ENCODE measurements at places on chromosomes 7 and 10.
A peak's percentile ranks its signal among the peaks of the same experiment; 100 is the strongest.

GRCh38 chr10:119350502-119351097 lies 143.2 kb downstream of the GRK5 start:
- no peak for DNase-seq

- no peak for DNase-seq
Observed at GRCh38 chr10:110419265-110419664, 78.4 kb upstream of the DUSP5 start.

DNA sequence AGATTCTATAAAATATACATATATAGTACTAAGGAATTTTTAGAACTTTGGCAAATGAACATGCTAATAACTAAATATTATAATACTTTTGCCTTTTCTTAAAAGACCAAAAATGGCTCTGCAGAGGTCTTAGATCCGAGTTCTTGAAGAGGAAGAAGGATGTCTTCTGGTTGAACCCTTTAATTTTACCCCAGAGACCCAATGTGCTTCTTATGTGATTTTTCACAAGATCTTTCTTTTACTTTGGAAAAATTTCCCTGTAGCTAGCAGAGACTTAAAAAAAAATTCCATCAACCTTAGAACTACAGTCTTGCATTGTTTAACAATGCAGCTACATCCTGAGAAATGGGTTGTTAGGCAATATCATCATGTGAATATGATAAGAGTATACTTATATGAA lies 663.2 kb downstream of the PARD3 start:
- no peak for DNase-seq

GRCh38 chr7:123770378-123770777 lies 21.6 kb upstream of the WASL start:
- no peak for DNase-seq

DNA sequence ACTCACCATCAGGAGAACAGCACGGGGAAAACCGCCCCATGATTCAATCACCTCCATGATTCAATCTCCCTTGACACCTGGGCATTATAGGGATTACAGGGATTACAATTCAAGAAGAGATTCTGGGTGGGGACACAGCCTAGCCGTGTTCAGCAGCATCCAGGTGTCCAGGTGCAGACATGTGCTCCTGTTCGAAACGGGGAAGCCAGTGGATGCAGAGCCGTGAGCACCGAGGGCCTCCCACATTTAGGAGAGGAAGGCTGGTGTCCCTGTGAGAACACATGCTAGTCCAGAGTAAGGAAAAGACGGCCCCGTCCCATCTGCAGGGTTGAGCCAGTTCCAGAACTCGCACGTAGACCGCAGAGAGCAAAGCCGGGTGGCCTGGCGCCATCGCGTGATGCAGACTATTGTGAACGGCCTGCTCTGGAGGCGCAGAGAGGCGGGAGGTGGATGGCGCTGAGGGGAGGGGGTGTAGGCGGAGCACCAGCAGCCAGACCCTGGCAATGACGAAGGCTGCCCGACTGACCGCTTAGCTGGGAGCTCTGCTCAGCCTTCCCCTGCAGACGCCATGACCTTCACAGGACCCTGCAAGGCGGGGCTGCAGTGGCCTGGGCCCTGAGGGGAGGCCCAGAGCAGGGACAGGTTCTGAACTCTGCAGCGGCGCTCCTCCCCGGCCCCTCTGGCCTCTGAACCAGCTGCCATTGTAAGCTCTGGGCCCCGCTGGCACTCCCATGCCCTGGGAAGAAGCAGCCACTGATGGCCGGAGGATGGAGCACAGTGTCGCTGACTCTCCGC lies 141.6 kb upstream of the TCERG1L start:
- no peak for DNase-seq

GRCh38 chr7:30771174-30771879 lies at the start of gene MINDY4:
Gene MINDY4 (plus strand): TSS chr7:30771417. CDS start chr7:30771494, 77 bp downstream.
- DNase-seq, result peak; percentile 55

GRCh38 chr7:11749629-11750028 lies 82.4 kb downstream of the THSD7A start:
- peak; percentile 51 for DNase-seq

Measured in NCI-H510A treated with DMSO at 0.1 percent for 48 hours (cell line).